LoVo (cell line): ENCODE measurements at places on chromosomes 3 and 15.

GRCh38 chr15:74312445-74313007 is 54.9 kb downstream of the CYP11A1 start:
- DNase-seq, result no peak

DNA sequence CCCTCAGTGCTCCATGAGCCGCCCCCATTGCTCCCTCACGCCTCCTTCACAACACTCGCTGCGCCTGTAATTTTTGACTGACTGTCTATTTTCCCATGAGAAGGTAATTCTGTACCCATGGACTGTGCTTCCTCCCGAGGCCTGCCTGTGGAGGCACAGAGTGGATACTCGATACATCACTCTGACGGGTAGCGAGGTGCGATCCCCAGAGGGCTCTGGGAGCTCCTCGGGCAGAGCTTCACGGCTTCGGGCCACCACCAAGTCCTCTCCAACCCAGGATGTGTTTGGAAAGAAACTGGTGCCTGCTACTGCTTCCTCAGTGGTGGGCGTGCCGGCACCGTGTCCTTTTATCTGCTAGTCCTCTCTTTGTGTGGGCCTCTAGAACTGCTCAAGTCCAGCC is 108.6 kb upstream of the DLG1 start:
- no peak for DNase-seq

GRCh38 chr3:41033956-41034519 is 165.3 kb upstream of the CTNNB1 start:
- no peak for DNase-seq

DNA sequence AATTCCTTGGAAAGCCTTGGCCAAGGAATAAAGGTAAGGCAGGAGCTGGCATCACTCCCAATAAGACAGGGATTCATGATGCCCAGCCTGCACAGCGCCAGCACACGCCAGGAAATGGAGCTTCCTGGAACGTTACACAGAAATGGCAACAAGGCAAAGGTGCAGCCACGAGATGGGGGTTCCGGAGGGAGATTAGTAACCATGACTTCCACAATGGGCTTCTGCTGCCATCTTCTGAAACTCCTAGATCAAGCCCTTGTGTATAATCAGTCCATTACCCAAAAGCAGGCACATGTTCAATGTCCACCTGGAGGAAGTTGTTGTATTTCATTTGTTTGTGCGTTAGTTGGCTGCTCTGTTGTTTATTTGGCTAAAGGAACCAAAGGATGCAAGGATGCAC is 131.2 kb upstream of the TRIM42 start:
- no peak for DNase-seq

- no peak for DNase-seq
These were observed 310.4 kb downstream of the PLCL2 start for GRCh38 chr3:17195192-17195611.

DNA sequence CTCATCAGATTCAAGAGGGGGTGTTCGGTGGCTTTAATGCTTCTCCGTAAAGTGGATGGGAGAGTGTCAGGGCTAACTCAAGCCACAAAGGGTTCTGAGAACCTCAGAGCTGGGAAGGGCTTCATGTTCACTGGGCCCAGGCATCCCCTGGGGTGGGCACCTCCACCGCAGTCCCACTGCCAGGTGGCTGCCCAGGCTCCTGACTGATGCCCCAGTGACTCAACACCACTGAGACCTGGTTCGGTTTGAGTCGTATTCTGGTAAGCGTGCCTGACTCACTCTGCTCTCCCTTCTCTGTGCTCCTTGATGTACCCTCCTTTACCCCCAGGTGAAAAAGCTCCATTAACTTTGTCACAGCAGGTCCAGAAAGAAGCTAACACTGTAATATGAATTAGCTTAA is 304.6 kb downstream of the RPLP1 start:
- no peak for DNase-seq

DNA sequence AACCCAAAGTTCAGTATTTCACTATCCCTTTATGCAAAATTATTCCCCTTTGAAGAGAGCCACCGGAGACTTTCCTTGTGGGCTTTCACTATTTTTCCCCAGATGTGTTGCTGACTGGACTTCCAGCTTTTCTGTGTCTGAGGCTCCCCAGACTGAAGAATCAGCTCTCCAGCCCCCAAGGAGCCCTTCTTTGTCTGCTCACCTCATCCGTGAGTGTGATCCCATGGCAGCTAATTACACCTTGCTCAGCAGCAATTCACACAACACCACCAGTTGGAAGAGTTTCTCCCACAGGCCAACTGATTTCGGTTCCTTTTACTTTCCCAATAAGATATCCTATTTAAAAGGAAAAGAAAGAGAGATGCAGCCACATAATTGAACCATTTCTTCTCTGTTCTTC is 249.5 kb upstream of the TRIM42 start:
- no peak for DNase-seq

- DNase-seq, result peak; percentile 24
These were observed 12.7 kb downstream of the COL6A6 start for GRCh38 chr3:130529486-130530215.

DNA sequence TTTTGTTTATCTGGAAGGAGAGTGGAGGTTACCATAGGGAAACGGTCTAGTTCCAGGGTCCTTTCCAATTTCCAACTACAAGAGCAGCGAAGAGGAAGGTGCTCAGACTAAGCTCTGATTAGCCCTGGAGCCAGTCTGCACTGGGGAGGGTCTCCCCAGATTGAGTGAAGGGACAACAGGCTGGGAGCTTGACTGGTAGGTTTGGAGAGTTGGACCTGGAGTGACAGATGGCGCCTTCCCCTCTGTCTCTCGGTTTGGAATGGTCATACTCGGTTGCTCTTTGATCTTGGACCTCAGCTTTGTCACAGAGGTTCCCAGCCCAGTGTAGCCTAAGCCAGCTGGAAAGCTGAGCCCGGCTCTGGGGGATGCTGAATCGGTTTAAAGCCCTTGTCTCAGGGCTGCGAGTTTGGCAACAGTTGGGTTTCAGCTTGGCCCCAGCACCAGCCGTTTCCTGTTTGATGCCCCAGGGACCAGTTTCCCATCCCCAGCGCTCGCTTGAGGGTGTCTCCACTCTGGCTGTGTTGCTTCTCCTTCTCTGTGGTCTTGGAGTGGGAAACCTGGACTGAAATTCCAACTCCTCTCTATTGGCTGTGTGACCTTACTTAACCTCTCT is 53.1 kb upstream of the ULK4 start:
- DNase-seq, result no peak

DNA sequence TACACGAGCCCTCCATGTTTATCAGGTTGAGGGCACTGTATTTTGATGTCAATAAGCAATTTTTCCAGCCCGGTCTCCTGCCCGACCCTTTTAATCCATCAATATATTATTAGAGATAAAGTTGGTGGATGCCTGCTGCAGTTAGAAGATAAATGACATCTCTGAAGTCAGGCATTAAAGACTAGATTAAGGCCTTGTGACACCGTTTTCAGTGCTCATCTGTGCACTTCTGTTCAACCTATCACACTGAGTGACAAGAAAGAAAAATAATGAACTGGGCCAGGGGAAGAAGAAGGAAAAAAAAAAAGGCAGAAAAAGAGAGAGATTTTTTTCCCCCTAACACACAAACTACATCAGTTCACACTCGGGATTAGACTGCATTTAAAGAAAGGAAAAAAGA is 371.8 kb downstream of the IL20RB start:
- DNase-seq, result no peak

DNA sequence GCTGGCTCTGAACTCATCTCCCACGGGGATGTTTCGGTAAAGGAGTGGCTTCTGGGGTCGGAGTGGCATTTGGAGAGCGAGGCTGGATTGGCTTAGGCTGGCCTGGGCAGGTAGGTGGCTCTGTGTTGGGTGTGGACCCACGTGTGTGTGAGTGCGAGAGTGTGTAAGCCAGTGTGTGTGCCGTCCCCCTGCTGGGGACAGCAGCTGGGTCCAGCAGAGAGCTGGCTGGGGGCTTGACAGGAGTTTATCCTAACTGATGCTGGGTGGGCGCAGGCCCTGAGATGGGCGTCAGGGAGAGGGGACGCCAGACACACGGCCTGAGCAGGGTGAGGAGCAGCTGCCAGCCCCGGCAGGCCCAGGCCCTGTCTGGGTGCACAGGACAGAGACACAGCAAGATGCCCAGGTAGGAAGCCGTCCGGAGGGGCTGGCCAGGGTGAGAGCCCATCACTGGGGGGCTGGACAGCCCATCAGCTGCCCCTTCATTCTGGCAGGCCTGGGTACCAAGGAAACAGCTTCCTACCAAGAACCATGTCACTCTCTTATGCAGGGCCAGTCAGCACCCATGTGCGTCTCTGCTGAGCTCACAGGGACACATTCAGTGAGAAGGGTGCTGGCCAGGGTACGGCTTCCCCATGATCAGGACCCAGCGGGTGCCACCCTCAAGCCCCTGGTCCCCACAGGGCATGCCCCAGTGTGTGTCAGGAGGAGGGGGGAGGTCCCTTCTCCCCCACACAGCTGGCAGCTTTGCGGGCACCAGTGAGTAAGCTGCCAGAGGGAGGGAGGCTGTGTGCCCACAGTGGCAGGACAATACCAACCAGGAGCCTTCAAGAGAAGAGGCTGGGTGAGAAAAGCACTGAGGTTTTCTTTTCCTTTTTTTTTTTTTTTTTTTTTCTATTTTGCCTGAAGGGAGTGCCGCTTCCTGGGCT is 1.1 kb downstream of the PAK6 start:
- no peak for DNase-seq

- no peak for DNase-seq
These were observed 2.3 kb upstream of the TM4SF4 start for GRCh38 chr3:149472030-149472797.

DNA sequence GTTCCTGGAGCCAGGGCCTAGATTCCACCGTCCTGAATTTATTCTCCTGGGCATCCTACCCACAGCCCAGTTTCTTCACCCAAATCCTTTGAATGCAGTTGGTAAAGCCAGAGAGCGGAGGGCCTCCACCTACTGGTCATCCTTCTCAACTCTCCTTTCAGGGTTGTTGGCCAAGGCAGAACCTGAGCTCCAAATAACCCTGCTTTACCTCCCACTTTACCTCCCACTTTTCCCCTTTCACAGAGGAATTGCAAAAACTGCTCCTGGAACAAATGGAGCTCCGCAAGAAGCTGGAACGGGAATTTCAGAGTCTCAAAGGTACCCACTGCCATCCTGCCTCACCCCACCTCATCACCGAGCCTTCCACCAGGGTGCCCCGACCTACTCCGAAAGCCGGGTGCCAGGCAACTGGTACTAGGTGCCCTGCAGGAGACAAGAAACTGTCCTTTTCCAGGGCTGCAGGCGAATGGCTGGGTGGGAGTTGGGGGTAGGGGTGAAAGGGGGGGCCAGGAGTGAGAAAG is 6.8 kb downstream of the SKOR1 start:
- DNase-seq, result no peak

DNA sequence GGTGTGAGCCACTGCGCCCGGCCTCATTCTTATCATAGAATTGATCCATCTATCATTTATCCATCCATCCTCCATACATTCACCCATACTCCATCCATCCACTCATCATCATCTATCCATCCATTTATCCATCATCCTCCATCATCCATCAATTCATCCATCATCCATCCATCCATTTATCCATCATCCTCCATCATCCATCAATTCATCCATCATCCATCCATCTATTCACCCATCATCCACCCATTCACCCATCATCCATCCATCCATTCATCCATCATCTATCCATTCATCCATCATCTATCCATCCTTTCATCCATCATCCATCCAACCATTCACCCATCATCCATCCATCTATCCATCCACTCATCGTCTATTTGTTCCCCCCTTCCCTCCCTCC is 3.7 kb downstream of the TM6SF1 start:
- DNase-seq, result no peak

GRCh38 chr3:52857864-52858263 is 23.0 kb upstream of the MUSTN1 start:
- no peak for DNase-seq

- no peak for DNase-seq
These were observed 25.9 kb downstream of the ADGRG7 start for GRCh38 chr3:100635273-100635701.

DNA sequence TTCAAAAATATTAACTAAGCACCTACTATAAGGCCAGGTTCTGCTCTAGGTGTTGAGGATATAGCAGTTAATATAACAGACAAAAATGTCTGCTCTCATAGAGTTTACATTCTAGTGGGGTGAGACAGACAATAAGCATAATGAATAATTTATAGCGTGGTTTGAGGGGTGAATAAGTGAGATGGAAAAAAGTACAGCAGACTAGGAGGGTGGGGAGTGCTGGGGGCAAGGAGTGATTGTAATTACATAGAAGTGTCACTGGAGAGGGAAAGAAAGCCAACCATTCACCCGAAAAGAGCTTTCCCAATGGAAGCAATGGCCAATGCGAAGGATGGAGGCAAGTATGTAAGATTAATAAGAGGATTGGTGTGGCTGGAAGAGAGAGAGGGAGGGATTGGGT is 552.9 kb upstream of the KCNMB2 start:
- no peak for DNase-seq

GRCh38 chr3:184583578-184584451 is 22.2 kb downstream of the EPHB3 start:
- no peak for DNase-seq

DNA sequence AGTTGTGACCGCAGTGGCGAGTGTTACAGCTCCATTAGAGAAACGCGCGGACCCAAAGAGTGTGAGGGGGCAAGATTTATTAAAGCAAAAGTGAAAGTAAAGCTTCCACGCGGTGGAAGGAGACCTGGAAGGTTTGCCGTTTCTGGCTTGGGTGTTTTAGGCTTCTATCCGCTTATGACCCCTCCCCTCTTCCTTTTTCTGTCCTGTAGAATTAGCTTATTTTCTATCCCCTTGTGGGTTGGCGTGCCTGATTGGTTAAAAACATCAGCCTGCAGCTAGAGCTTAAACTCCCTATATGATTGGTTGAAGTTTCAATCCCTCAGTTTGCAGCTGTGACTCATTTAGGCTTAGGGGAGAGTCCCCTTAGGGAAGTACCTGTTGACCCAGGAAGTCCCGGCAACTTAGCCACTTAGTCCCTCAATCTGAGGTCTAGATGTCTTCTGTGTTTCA is 39.6 kb downstream of the C3orf38 start:
- no peak for DNase-seq

DNA sequence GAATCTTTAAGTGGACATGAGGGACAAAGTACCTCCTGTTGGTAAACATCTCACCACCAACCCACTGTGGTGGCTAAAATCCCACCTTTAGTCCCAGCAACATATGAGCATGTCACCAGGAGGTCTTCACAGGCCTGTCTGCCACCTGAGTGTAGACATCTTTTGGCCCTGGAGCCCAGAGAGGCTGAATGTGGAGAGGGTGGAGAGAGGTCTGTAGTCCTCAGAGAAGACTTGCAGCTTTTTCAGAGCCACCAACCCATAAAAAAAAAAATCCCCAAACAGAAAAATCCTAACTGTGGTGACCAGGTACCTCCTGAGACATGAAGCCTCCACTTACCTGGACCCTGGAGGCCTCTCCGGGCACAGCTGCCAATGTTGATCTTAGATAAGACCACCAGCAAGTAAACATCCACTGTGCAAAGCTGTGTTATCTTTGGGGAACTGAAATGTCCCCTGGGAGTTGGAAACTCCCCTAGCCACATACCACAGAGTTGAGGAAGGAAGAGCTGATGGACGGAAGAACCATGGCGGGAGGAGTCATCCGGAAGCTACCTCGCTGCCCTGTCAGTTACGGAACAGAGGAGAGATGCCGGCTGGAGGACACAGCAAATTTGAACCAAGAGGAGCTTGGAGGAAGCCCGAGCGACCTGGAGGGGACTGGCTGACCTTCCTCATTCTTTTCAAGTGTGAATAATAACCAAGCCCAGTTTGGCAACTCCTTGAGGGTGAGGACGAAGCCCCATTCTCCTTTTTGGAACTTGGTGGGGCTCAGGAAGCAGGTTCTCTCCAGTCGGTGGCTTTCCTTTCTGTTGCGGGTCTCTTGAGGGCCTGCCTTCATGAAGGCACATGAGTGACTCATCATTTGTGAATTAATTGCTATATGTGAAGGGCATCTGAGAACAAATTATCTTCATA is at the start of gene GHRL:
TSS of gene GHRL (minus strand) at position 443 of the 915 bp plus-strand sequence. CDS start 2,767 bp downstream, outside the sequence.
- no peak for DNase-seq

GRCh38 chr3:29203851-29204250 is 77.0 kb upstream of the RBMS3 start:
- DNase-seq, result no peak
